A549 treated with ZK216348 at 1 μM for 4 hours (cell line): ENCODE measurements at places on chromosomes 5 and 9. TPM values are rescaled to one million over a fixed set of nuclear protein-coding genes. Genes with fewer than 3 reads are reported as not detected.

Gene BASP1
- 220 to 349 TPM (median 293 TPM) in 5 replicates for total RNA-seq

Gene TEK
- 0.06 to 0.12 TPM (median 0.07 TPM) in 5 replicates for total RNA-seq

Gene ENHO
- total RNA-seq, result 0.87 to 2.9 TPM (median 2.3 TPM) in 5 replicates

Gene PFN3
- total RNA-seq, result not detected in 5 replicates

Gene CRB2
- 0.07 to 0.11 TPM (median 0.09 TPM) in 4 of 5 replicates, not detected in the other for total RNA-seq

Gene GAPT
- not detected in 5 replicates for total RNA-seq

Gene SLC45A2
- total RNA-seq, result not detected in 5 replicates

Gene MYO10
- 40.3 to 53.4 TPM (median 43.2 TPM) in 5 replicates for total RNA-seq
